ENCODE measurements at places on chromosomes 6 and 20.

DNA sequence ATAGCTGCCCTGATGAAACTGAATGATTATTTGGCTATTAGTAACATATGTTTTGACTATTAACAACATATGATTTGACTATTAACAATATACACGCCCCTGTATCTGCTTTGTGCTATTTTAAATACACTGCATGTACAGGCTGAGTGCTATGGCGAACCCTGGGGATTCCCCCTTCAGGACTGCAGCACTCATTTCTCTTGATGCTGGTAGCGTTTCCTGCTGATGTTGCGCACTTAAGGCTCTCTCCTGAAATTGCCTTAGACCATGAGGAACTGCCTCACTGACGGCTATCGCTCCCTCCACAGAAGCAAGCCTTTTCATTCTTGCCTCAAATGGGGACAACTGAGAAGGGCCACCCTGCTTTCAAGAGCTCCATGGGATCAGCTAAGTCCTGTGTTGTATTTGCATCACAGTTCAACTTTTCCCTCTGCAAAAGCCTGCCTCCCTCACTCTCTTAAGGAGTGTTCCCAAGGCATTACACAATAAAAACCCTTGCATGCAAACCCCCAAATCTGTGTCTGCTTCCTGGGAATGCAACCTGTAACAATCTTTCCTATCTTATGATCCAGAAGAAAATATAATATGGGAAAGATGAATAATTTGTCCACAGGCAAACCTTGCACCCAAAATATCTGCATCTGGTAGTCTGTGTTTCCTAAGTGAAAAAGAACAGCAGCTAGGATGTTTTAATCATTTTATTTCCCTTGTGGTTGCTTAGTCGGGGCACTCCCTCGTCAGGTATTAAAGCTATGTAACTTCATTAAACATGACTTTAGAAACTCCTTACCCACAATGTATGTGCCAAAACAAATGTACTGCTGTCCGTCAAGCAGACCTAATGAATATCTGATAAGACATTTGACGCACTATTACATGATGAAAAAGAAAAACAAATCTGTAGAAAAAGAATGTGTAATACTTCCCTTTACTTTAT lies 456.4 kb downstream of the COL12A1 start:
- no peak for DNase-seq

DNA sequence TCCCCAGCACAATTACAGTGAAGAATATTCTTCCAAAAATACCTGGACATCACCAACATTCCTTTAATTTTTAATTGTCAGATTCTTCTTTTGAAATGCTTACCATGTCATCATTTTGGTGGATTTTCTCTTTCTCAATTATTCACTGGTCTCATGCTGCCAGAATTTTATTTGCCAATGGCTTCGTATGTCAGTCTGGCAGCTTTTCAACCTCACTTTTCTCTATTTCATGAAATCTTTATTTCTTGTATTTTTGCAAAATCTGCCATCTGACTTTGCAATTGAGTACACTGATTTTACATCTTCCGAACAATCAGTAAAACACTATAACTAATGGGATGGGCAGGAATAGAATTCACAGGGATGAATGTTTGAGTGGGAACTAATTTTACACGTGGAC lies 84.1 kb downstream of the BTBD9 start:
- DNase-seq, result no peak

- DNase-seq, result no peak
These were observed 120.4 kb downstream of the TOX2 start for GRCh38 chr20:44034965-44035635.

DNA sequence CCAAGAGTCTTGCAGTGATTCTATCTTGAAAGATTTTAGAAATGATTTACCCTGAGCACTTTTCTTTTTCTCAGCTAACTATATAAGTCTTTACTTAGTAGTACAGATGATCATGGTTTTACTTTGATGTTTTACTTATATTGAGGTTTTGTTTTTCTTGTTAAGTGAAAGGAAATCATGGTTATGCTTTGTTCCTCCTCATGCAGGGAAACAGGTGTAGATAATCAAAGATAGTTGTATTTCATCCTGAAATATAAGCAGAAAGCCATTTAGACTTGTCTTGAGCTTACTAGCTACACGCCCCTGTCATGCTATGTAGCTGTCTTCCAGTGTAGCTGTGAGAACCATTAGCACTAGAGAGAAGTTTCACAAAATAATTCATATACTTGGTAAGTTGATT lies 113.9 kb downstream of the HIVEP1 start:
- DNase-seq, result no peak

DNA sequence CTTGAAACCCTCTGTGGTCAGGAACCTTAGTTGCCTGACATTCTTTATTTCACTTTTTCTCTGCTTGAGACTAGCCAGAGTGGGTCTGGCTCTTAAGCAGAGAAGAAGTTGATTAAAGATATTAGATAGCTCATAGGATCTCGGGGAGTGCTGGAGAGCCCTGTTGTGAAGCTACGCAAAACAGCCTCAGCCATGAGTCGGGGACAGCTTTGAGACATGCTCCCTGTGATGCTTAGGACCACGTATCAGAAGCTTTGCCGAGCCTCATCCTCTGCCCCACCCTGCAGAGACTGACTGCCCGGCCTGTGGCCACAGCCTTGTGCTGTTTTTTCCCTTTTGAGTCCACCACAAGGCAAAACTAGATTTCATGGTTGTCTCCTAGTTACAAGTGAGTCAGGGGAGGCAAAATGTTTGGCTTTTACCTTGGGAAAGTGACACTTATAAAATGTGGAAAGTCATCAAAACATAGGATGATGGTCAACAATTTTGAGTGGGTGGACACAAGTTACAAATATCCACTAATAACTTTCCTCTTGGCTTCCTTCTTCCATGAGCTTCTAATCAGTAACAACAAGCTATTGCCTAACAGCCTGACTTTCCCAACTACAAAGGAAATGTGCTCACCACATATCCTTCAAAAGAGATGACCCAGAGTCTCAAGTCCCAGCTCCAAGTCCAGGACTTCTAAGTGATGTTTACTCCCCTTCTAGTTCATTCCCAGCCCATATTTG lies 108.4 kb downstream of the JAG1 start:
- no peak for DNase-seq

DNA sequence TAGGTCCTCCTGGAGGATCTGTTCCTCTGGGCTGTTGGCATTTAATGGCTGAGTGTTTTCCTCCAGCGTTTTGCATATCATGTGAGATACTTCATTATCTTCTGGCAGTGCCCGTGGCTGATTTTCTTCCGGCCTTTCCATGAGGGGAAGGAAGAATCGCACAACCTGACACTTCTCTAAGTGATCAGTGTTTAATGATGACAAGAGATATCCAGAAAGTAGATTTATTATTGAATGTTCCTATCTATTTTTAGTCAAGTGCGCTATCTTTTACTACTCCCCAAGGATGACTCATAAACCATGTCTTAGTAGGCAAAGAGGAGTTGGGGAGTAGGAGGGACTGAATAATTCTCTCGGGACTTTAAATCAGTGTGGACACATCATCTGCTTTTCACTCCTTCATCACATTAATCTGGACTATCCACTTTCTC lies 149.7 kb downstream of the PLCB4 start:
- no peak for DNase-seq

DNA sequence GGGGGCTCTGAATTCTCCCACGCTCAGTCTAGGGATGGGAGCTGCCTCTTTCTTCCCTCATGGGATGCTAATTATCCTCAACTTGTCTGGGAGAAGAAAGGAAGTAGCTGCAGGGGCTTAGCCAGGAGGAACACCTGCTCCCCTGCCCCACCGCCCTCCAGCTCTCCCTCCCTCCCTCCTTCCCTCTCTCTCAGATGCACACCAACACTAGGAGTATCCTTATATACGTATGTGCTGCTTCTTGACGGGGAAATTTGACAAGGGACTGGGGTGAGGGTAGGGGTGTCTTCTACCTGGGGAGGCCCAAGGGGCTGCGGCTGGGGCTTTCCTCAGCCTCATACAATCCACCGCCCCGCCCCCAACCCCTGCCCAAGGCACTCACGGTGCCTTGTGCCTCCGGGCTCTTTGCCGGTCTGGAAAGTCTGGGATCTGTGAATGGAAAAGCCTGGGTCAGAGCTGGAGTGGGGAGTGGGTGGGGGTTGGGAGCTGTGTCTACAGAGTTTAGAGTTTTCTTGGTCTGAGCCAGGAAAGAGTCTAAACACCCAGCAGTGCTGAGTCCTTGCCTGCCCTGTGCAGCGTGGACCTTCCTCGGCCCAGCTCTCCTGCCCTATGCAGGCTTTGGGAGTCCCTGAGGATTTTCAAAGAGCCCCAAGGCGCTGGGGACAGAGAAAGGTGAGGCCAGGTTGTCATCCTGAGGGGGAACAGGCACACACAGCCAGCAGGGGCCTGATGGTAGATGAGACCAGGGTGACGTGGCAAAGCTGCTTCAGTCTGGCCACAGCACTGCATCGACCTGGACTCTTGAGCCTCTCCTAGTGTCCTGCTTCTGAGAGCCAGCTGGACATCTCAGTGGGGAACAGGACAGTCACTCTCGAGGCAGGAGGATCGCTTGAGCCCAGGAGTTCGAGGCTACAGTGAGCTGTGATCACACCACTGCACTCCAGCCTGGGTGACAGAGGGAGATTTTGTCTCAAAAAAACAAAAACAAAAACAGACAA lies 29.3 kb upstream of the EMILIN3 start:
- no peak for DNase-seq

GRCh38 chr6:30645989-30646388 lies 944 bp upstream of the C6orf136 start:
- DNase-seq, result no peak

- no peak for DNase-seq
These were observed 46.2 kb upstream of the ARMH2 start for GRCh38 chr6:24844903-24845302.

- DNase-seq, result no peak
These were observed 406.3 kb upstream of the RUNX2 start for GRCh38 chr6:44921798-44922197.

GRCh38 chr6:85594197-85594930 lies 706 bp upstream of the SNX14 start:
- DNase-seq, result no peak

- DNase-seq, result no peak
These were observed 362.1 kb downstream of the CDH4 start for GRCh38 chr20:61613917-61614705.

DNA sequence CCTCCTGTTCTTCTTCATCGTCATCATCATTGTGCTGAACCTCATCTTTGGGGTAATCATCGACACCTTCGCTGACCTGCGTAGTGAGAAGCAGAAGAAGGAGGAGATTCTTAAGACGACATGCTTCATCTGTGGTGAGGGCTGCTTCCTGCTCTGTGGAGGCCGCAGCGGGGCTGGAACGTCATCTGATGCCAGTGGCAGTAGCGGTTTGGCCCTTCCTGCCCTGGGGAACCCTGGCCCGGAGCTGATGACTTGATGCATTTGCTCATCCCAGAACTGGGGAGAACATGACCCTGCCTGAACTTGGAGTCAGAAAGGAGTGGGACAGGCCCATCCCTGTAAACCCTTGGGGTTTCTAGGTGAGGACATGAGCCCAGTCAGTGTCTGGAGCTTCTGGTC lies 18.7 kb downstream of the UQCC2 start:
- DNase-seq, result no peak

DNA sequence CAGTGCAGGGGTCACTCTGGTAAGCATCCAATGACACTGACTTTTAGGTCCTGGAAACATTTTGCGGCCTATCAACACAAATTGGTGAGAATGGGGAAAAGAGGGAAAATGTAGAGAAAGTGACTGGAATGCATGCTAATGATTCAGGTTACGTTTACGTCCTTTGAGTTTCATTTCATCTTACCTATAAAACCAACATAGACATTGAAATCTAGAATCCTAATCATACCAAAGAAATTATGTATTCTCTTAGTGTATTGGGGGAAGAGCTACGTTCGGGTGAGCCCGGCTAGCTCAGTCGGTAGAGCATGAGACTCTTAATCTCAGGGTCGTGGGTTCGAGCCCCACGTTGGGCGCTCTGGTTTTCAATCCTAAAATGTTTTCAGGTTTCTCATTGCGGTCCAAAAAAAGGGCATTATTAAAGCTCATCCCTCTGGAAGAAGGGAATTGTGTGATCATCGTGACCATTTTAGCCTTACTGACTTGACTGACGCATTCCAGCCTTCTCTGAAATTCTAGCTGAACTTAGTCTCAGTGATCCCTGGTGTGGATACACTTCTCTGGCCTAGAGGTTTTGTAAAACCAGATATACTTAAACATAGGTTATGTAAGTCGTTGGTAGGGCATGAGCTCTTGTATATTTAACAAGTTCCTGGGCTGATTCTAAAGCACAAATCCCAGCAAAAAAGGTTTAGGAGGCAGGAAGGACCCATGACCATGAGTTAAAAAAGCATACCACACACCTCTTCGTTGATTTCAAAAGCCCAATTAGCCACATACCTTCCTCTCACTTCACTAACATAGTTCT lies 18.3 kb downstream of the HMGN4 start:
- DNase-seq, result no peak

DNA sequence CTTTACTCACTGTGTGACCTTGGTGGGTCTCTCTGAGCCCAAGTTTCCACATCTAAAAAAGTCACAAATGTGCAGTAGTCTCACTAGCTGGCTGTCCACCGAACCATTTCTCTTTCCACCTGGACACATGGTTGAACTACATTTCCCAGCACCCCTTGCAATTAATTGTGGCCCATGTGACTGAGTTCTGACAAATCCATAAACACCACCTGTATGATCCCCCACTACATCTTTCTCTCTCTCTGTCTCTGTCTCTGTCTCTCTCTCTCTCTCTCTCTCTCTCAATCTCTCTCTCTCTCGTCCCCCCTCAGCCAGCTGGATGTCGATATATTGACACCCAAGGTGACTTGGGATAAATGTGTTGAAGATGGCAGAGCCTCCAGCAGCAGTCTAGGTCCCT lies 42.8 kb downstream of the SNHG17 start:
- no peak for DNase-seq

DNA sequence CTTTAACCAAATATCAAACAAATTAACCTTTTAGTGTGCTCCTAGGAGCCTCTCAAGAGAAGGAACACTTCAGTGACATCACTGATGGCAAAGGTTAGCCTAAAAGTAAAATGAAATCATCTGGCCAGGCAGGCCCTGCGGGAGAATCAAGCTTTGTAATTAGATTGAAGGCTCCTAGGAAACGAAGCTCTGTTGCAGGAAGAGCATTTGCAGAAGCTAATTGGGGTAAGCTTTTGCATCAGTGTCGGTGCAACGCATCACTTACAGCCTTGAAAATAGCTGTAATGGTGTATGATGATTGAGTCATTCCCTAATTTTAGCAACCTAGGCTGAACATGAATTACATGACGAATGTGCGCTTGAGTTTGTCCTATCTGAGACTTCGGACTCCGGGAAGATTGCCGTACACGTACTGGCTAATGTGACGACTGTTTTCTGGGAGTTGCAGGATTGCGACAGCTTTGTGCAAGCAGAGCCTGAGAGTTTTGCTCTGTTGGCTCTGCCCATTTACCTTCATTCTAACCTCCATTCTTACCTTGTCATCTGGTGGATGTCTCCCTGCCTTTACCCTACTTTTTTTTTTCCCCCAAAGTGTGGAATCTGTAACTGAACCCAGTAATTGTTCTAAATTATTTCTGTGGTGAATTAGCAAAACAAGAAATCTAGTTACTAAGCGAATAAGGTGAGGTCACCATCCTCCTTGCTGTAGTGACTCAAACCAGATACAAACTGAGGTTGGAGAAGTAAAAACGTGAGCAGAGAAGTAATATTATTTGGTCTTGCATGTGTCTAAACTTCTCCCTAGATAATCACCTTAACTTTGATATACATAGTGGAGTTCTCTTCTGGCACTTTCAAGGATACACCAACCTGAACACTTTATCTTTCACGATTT lies 675.9 kb upstream of the CITED2 start:
- no peak for DNase-seq

Measured in GM12892 (cell line).